ENCODE measurements at places on chromosomes 12 and 14.

- DNase-seq: no peak
These were observed 9.9 kb downstream of the ISCU start for GRCh38 chr12:108572166-108572790.

- no peak for DNase-seq
These were observed 95.7 kb downstream of the ESR2 start for GRCh38 chr14:64198486-64198885.

DNA sequence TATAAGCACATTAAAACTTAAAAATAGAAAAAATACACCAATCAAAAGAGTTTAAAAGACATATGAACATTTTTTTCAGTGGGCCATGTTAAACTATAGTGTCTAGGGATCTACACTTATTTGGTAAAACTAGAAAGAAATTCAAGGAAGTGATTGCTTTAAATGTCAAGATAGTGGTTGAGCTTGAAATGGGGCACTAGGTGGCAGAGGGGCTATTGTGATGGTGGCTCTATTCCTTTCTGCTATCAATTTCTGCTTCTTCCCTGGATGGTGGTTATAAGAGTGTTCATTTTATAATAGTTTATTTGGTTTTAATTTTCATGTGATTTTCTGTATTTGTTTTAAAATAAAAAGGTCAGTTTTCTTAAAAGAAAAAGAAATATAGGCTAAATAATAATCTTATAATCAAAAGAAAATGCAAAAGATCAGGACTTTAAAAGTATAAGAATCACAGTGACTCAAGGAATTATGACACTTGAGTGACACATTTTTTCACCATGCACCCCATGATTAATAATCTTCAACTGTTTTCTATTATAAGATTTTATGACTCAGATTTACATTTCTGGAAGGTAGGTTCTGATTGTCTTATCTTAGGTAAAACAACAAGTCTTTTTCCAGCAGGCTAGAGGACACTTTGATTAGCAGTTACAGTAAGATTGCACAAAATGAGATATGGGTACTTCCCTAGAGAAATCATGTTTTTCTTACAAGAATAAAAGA, 137.5 kb downstream of the FSCB start:
- no peak for DNase-seq

DNA sequence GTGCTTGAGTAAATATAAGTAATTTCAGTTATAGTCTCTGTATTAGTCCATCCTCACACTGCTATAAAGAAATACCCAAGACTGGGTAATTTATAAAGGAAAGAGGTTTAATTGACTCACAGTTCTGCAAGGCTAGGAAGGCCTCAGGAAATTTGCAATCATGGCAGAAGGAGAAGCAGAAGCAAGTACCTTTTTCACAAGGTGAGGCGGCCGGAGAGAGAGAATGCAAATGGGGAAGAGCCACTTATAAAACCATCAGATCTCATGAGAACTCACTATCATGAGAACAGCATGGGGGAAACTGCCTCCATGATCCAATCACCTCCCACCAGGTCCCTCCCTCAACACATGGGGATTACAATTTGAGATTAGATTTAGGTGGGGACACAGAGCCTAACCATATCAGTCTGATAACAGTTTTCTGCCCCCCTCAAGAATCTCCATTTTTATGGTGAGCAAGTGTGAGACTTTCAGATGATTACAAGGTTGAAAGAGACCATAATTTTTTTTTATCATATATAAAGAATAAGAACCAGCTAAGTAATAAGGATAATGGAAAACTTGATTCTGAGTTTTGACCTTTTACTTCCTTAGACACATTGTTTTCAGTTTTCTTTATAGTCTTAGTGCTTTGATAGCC, 35.6 kb downstream of the LEMD3 start:
- DNase-seq: no peak

DNA sequence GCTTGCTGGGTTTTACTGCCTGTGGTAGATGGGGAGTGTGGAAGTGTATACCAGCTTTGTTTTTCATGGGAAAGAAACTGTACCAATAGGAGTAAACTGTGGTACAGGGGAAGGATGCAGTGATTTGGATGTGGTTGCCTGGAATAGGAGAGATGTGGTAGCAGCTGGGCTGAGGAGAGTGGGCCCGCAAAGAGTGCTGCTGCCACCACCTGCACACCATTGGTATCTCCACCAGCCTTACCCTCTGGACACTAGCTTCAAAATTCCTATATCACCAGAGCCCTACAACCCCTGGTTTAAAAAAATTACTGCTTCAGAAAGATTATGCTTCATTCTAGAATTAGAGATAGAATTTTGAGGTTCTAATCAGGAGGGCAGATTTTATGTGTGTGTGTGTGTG, 53.6 kb downstream of the AKAP6 start:
- DNase-seq: no peak

- DNase-seq: no peak
These were observed 12.9 kb upstream of the CORO1C start for GRCh38 chr12:108744021-108744897.

DNA sequence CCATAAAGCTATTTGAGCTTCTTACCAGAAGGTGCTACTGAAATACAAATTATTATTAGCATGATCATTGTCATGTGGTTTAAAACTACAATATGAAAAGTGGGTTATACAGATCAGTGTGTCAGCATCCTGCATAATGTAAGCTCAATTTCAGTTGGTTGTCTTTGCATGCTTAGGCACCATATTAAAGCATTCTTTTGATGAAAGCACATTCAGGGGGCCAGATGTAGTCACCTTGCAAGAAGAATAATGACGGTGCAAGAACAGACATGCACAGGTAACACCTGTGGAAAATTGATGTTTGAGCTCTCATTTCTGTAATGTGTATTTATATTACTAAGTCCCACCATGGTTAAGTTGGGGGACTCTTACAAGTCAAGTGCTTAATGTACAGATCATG, 123.9 kb downstream of the PAX9 start:
- DNase-seq: no peak

GRCh38 chr14:92951912-92952471, 29.0 kb downstream of the CHGA start:
- DNase-seq: peak; percentile 21

DNA sequence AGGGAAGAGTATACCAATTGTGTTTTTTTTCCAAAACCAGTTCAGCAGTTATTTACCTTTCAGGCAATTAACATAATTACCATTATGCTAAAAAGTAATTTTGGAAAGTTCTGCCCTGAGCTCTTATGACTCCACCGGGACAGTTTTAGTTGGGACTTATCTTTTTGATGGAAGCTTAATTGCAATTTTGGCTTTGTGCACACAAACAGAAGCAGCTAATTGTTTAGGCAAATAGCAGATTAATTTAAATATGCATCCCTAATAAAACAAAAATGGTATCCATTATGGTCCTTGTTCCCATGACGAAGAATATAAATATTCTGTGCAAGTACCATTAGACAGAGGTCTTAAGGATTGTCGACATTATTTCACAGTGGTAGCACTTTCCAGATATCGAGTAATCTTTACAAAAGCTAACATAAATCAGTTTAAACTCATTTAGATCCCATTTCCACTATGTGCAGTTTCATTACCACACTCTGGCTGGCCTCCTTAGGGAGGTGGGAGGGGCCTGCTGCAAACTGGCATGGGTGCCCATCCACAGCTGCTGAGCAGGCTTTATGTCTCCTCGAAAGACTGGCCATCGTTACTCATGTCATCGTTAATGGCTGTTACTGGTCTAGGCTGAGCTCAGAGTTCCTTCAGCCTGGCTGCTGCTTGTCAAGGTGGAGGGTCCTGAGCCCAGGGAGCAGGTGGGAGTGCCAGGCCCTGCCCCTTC, 68.2 kb downstream of the FBXW8 start:
- DNase-seq: no peak

- DNase-seq: peak; percentile 73
These were observed 37.6 kb downstream of the PACS2 start for GRCh38 chr14:105351920-105352851.

GRCh38 chr14:76812093-76812421, 625 bp downstream of the ANGEL1 start:
- DNase-seq: no peak

DNA sequence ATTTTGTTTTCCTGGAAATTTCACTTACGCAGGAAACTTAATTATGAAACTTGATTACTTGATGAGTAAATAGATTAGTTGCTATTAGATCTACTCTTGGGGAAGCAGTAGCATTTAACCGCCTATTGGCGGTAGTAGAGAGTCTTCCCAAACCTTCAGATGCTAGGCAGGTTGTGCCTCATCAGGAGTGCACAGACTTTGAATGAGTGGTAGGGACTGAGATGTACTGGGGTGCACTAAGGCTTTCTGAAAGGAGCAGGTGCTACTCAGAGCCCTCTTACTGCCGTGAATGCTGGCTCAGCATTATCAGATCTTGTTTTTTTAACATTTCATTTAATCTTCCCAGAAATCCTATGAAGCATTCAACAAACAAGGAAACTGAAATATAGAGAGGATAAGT, 7.7 kb downstream of the GATC start:
- no peak for DNase-seq

DNA sequence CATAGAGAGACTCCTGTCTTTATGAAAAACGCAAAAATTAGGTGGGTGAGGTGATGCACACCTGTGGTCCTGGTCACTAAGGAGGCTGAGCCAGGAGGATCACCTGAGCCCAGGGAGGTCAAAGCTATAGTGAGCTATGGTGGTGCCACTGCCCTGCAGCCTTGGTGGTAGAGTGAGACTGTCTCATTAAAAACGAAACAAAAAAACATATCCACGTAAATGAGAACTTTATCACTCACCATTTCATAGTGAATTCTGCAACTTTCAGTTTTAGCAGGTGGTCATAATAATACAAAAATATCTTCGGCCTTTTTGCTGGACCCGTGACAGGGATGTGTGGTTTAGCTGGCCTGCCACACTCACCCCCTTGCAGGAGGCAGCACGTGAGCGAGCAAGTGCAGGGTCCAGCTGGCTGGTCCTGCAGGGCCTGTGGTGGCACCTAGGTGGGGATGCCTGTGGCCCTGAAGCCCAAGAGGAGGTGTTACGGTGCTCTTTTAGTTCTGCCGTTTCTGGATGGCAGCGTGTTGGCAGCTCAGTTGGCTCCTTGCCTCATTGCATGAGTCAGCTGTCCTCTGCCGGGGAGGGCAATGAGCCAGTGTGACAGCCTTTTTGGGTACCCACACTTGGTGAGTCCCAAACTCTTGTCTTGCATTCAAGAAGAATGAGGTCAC, 1330.7 kb upstream of the TMEM132C start:
- no peak for DNase-seq

DNA sequence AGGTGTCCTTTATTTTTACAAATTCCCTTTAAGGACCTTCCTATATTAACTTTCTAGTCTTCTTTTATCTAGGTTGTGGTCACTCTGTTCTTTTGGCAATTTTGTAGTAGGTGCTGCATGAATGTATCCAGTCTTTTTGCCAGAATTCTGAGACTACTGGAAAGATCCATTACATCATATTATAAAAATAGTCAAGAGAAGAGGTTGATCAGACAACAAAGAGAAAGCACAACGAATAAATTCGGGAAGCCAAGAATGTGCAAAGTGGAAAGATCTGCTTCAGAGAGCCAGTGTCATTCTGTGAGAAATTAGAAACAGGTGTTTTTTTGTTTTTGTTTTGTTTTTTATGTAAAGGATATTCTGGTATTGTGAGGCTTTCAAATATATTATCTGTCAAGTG, 15.8 kb upstream of the SLC16A7 start:
- no peak for DNase-seq

- DNase-seq: no peak
These were observed 2.3 kb downstream of the SP7 start for GRCh38 chr12:53333845-53334244.

GRCh38 chr14:31326111-31326510, 94.2 kb downstream of the HEATR5A start:
- DNase-seq: no peak

- no peak for DNase-seq
These were observed 479.4 kb upstream of the NOVA1 start for GRCh38 chr14:27077214-27077613.

GRCh38 chr14:103916636-103917262, 11.5 kb upstream of the TDRD9 start:
- no peak for DNase-seq

DNA sequence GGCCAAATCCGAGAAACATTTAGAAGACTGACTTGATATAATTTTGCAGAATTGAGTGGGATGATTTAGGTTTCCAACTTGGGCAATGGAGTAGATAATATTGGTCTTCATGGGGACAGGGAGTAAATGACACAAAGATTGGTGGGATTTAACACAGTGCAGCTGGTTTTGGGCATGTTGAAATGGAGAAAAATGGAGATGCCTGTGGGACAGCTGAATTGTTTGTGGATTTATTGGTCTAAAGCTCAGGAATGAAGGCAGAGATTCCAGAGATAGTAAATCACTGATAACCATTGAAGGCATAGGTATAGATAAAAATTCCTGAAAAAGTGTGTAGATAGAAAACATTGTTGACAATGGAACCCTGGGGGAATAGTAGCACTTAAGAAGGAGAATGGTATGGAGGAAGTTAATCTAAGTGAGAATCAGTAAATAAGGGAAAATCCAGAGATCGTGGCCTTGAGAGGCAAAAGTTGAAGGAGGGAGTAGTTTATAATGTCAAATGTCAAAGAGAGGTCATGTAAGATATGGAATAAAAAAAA, 120.9 kb upstream of the ATP2B1 start:
- no peak for DNase-seq

DNA sequence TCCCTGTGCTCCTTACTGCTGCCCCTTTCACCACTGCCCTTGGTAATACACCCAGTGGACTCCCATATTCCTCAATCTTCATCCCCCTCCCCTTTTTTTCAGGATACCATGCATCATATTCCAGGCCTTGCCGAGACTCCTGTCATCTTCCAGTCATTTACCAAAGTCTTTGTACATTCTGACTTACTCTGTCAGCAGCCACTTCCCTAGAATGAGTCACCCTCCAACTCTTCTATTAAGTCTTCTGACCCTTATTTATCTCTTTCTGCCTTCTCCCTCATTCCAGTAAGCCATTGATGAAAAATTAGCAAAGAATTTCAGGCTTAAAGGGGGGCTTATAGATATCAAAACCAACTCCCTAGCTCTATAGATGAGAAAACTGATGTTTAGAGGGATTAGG, 128.0 kb downstream of the STXBP6 start:
- no peak for DNase-seq

- no peak for DNase-seq
These were observed 166.3 kb upstream of the DAAM1 start for GRCh38 chr14:59022144-59022543.

DNA sequence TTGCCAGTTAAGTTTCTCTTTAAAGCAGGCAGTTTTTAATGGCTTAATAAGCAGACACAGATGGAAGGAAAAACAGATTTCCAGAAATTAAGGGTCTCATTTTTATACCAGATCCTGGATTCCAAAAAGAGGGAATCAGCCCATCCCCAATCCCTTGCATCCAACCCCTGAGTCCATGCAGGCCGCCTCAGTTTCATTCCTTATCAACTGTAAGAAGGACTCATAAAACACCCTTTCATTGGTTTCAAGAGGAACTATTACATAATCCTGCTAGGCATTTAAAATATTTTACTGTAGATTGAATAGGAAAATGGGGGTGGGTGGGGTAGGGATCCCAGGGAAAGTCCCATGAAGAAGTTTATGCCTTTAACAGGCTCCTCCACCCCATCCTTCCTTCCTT, 9.4 kb downstream of the CCDC184 start:
- no peak for DNase-seq

- DNase-seq: peak; percentile 70
These were observed 40.0 kb downstream of the TSPAN9 start for GRCh38 chr12:3117144-3117581.

Measured in GM04504 (cell line).